Glutamatergic neuron (in vitro differentiated cells): ENCODE measurements at places on chromosomes 5 and 9.

DNA sequence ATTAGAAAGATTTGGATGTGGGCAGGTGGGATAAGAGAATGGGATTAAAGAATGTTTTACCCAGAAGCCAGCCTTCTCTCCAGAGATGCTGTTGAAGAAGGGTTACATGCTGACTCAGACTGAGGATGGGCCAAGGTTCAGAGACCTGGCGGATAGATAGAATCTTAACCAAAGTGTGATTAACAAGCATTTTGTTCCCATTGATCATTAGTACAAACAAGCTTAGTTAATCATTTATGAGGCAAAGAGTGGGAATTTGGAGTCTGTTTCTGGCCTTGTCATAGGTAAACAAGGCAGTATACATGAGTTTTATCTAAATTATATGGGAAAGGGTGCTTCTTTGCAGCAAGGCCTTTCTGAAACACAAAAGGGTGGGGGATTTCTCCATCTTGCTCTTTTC lies 20.8 kb upstream of the DTWD2 start:
- DNase-seq, result no peak

GRCh38 chr9:87570000-87570908 lies 72.6 kb downstream of the DAPK1 start:
- no peak for DNase-seq

DNA sequence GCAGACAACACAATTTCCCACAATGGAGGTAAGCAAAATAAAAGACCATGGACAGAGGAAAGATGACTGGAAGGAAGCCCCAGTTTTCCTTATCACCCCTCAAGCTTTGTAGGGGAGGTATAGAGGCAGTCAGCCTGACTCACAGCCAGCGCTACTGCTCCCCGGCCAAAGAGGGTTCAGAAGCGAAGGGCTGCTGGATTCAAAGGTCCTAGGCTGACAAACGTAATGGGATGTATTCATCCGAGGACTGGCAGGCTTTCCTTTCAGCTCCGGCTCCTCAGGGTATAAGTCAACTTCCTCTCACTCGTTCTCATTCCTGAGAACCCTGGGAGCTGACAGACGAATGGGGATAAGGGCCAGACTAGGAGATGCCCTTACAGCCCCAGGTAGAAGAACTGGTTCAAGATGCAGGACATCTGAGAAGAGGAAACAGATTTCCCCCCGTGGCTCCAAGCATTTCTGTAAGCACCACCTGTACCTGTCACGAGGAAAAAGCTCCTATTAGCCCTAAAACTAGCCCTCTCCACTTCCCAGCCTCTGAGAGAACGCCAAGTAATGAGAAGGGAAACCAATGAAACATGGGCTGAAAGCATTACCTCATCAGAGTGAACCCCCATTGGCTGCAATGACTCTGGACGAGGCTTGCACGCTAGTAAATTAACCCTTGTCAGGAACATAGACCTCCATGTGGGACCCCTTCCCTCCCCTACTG lies 22.1 kb upstream of the FAM13B start:
- no peak for DNase-seq

DNA sequence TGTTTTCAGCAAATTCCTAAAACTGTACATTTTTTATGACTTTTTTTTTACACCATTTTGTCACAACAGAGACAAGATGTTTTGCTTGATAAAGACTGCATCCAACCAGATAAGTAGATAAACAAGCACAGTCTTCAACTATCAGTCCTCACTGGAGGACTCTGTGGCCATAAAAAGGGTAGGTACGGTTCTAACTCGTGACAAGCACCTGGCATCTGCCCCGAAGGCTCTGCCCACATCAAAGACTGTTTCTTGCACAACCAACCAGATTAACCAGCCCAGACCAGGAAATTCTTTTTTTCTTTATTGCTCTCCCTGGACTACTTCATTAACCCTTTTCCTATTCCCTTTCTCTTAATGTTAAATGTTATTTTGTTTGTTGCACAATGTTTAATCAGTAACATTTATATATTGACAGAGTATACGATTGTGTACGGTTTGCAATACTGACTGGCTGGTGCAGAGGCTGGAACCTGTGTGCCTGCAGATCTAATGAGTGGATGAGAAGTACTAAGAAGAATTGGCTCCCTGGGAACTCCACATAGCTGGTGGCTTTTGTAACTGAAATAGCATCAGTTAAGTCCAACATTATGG lies 74.1 kb downstream of the SERINC5 start:
- no peak for DNase-seq

DNA sequence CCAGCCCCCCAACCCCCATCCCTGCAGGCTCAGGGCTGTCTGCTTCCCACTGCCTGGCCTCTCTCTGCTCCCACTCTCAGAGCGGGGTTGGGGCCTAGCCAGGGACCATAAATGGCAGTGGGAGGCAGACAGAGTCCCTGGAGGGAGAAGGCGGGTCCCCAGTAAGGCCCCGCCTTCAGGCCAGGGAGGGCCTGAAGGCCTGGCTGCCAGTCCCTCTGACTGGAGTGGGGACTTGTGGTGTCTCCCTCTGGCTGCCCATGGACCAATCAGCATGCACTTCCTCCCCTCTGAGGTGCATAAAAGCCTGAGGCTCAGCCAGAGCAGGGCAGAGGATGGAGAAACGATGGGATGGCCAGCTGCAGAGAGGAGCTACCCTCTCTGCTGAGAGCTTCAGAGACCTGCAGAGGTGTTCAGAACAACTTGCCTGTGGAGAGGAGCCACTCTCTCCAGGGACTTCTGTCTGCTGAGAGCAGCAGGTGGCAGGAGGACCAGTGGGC lies 2.7 kb upstream of the BTNL9 start:
- no peak for DNase-seq

DNA sequence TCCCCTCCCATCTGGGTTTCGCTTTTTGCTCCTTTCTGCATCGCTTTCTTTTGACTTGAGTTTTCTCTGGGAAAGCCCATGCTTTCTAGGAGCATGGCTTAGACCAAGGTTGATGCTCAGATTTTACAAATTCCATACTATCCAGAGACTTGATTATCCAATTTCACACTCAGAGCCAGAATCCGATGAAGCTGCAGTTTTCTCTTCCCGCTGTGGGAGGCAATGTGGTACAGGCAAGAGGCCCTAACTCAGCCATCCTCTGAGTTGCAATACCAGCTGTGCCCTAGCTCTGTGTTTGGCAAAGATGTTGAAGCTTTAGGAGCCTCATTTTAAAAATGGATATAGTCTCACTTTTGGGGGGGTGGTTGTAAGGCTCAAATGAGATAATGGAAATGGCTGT lies 85.1 kb downstream of the BRINP1 start:
- peak; percentile 45 for DNase-seq

- no peak for DNase-seq
Measured at GRCh38 chr9:4618700-4619099, 43.4 kb upstream of the PLPP6 start.

DNA sequence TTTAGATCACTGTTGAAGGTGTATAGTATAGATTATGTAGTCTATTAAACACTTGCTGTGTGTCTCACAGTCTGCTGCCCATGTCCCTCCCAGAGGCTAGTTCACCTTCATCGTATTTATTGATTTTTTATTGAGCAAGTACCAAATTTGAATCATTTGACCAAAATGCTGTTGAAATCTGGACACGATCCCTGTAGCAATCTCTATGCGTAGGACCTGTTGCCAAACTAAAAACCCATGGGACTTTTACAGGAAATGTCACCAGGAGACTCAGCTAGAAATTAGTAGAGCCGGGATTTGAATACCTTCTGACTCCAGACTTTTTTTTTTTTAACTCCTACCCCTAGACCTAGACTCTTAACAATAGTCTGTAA lies 17.5 kb downstream of the SLC31A1 start:
- DNase-seq, result no peak

DNA sequence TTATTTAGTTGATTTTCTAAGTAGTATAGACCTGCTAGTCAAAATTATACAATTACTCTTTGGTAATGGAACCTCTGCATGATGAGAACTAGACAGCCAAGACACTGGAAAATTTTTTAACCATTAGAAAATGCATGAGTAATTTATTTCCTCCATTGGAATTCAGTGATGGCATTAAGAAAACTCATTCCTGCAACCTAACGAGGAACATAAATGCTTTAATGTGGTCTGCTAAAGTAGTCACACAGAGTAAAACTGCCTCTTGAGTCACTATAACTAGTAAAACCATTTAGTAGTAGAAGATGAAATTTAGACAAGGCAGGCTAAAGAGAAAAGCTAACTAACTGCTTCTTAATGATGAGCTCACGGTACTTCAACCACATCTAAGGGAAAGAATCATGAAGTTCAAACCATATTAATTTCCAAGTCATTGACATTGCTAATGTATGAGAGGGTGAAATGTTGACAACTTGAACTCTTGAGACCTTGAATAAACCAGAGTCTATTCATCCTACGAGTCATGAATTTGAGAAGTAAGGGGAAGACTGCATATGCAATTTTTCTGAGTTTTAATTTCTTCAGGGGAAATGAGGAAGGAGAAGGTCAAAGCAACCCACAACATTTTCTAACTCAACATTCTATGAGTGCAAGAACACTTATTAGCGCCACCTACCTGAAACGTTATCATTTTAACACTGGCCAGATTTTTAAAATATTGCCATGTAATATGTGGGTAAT lies 74.4 kb downstream of the GLIS3 start:
- DNase-seq, result no peak

GRCh38 chr9:134276453-134277245 lies 49.6 kb upstream of the RXRA start:
- DNase-seq, result no peak

- DNase-seq, result no peak
Measured at GRCh38 chr5:134582941-134583340, 49.7 kb downstream of the SAR1B start.

GRCh38 chr5:82105457-82105856 lies 133.6 kb downstream of the ATG10 start:
- no peak for DNase-seq

DNA sequence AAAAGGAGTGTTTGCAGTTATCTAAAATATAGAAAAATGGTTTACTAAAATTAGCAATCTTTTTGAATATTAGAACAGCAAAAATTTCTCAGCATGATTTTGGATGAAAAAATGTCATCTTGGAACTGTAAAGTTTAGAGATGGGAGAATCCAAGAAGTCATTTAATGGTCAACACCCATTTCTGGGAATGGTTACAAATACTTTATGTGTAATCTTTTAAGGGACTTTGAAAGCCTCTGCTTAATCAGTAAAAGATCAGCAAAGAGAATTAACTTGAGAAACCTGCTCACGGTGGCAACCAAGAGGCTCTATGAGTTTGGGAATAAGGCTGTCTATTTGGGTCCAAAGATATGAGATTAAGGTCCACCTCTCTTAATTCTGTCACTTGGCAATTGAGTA lies 13.0 kb downstream of the C1QTNF3 start:
- DNase-seq, result no peak

DNA sequence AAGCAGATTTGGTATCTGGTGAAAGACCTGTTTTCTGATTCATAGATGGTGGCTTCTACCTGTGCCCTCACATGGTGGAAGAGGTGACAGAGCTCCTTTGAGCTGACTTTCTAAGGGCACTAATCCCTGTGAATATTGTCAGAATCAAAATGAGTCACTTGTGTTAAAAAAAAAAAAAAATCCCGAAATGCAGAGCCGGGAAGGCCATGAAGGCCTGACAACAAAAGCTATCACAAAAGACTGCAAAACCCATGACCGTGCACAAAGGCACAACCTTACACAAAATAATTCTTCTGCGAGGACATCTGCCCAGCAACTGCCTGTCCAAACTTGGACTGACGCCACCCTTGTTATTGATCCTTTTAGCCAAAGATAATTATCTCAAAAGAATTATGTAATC lies 19.6 kb upstream of the UBTD2 start:
- DNase-seq, result no peak

DNA sequence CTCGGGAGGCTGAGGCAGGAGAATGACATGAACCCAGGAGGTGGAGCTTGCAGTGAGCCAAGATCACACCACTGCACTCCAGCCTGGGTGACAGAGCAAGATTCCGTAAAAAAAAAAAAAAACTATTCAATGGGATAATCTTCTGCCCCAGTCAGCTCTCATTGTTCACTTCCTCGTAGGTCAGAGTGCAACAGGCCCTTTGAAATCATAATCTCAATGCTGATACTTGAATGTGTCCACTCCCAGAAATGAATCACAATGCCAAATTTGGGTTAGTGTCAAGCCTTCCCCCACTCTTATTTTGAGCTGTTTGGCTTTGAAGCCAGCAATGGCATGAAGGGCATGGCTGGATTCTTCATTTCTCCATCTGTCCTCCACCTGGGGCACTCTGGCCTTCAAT lies 610.3 kb upstream of the KLF4 start:
- no peak for DNase-seq

DNA sequence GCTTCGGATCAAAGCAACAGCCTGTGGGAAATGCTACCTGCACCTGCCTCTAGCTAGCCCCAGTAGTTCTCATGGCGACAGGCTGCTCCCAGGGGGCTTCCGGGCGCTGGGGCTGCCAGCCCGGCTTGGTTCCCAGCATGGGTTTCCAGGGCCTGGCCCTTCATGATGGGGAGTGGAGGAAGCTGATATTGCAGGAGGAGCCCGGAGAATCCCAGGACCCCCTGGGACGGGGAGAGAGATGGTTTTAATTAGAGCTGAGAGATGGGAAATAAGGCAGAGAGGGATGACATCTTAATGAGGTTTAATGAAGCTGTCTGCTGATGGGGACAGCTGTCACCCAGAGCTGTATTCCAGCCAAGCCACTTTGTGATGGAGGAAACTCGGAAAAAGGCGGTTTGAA lies 78.6 kb downstream of the CFAP77 start:
- DNase-seq, result peak; percentile 61

DNA sequence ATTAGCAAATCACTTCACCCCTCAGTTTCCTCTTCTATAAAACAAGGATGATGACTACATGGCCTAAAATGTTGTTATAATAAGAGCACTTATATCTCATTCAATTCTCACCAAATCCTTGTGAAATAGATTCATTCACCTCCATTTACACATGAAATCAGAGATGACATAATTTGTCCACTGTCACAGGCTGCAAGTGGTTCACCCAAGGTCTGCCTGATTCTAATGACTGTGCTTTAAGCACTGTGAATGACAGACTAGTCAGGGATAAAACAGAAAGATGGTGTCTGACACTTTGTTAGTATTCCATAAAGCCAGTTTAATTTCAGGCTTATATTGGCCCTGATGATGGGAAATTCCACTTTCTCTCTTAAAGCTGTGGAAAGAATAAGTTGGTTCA lies 209.5 kb downstream of the MAPKAP1 start:
- DNase-seq, result no peak

DNA sequence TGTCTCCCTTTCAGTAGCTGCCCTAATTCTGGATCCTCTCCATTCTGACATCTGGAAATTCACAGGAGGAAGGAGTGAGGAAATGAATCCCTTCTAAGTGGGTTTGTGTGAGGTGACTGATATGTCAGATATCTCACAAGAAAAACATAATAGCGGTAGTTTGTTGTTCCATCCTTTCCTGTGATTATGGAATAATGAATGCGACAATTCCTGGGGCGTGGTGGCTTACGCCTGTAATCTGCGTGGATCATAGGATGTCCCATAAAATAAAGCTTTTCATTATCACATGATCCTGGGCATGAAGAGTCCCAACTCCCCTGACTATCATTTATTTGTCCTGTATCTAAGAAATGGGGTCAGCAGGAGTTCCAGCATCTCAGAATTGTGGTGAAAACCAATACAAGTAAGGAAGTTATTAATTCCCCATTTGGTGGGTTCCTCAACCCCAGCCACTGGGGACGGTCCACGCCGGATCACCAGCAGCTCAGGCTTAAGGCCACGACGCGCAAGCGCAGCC lies 375 bp upstream of the C5orf24 start:
- DNase-seq, result no peak
